ENCODE measurements at places on chromosomes 4 and X. TPM values are rescaled to one million over a fixed set of nuclear protein-coding genes. Genes with fewer than 3 reads are reported as not detected.

The PDCL2 gene
- total RNA-seq, result not detected

The NLGN3 gene
- under 0.01 TPM for total RNA-seq

The PSAPL1 gene
- 0.26 TPM for total RNA-seq

The SCML2 gene
- 0.79 TPM for total RNA-seq

The TEX13D gene
- total RNA-seq, result not detected

The TRIM60 gene
- not detected for total RNA-seq

The PDGFRA gene
- total RNA-seq, result 2.1 TPM

The ASB9 gene
- total RNA-seq, result not detected

The HS3ST1 gene
- total RNA-seq, result 1.8 TPM

The RPL36A gene
- total RNA-seq, result 736 TPM

The PDLIM3 gene
- total RNA-seq, result 1.6 TPM

The MAGED4B gene
- 1.6 TPM for total RNA-seq

The SMPX gene
- not detected for total RNA-seq

The CDS1 gene
- 28.2 TPM for total RNA-seq

Data from bronchial epithelial cell (primary cell).